RPMI7951 (cell line): ENCODE measurements at places on chromosomes 11 and 22. TPM values are rescaled to one million over a fixed set of nuclear protein-coding genes. Genes with fewer than 3 reads are reported as not detected.

DNA sequence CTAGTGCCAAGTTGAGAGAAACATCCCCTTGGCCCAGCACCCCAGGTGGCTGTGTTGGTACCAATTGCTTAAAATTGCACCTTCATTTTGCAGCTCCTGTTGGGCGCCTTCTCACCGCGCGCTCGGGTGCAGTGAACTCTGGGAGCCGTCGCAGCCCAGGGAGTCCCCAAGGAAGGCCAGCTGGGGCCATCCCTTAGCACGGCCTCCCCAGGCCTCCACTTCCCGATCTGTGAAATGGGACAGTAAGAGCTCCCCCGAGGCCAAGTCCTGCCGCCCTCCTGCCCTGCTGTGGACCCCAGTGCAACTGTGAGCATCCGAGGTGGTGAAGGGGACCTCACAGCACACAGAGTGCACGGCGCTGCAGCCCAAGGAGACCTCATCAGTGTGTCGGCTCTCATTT lies 1234.1 kb downstream of the BRD1 start:
- DNase-seq = no peak

DNA sequence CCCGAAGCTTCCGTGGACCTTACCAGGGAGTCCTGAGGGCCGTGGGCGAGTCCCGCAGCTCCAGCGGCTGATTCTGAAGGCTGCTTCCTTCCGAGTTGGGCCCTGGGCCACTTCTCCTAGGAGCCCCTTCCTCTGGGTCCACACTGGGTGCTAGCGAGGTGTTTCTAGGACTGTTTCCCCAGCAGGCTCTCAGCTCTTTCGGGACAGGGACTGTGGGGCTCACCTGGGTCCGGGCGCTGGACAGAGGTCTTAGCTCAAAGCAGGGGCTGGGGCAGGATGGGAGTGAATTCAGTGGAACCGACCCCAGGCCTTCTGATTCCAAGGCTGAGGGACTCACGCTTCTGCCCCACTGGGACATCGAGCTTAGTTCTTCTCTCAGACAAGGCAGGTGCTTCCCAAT lies 29.3 kb upstream of the CSNK1E start:
- DNase-seq = no peak

- DNase-seq = peak; percentile 39
These were observed 8.2 kb downstream of the SUSD2 start for GRCh38 chr22:24189249-24190158.

- DNase-seq = peak; percentile 60
These were observed 1.5 kb downstream of the TCIRG1 start for GRCh38 chr11:68040101-68040956.

GRCh38 chr11:11769782-11770181 lies 72.0 kb upstream of the USP47 start:
- no peak for DNase-seq

- DNase-seq = no peak
These were observed 2.7 kb downstream of the RNH1 start for GRCh38 chr11:504053-504993.

DNA sequence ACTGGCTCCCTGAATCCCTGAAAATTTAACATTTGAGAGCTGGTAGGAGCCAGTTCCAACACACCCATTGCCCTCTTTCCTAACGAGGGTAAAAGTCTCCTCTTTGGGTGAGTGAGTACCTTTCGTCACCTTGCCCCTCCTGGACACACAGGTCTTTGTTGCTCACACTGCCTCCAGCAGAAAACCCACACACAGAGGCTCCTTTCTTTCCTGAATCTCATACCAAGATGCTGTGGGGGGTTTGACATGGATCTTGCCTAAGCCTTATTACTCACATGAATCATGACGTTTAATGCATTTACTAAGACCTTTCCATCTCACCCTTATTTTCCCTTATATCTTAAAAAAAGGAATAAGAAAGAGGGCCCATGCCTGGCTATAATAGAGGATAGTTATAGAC lies 53.0 kb downstream of the PARVA start:
- DNase-seq = peak; percentile 63

DNA sequence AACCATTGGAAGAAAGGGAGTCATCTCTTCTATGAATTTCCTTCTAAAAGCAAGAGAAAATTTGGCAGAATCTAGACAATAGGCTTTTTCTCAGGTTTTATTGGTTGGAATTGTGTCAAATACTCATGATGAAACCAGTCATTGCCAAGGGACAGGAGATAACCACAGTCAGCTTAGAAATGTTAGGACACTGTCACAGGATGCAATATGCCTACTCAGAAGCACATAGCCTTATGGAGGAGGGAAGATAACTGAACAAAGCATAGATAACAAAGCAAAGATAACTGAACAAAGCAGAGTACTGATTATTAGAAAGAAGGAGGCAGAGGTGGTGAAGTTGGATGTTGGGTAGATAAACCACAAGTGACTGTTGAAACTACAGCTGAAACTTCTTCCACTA lies 303.5 kb upstream of the PDGFD start:
- DNase-seq = no peak

- DNase-seq = peak; percentile 89
These were observed 2.1 kb downstream of the LPXN start for GRCh38 chr11:58573451-58574104.

GRCh38 chr22:36730176-36730858 lies 26.8 kb upstream of the CACNG2 start:
- no peak for DNase-seq

DNA sequence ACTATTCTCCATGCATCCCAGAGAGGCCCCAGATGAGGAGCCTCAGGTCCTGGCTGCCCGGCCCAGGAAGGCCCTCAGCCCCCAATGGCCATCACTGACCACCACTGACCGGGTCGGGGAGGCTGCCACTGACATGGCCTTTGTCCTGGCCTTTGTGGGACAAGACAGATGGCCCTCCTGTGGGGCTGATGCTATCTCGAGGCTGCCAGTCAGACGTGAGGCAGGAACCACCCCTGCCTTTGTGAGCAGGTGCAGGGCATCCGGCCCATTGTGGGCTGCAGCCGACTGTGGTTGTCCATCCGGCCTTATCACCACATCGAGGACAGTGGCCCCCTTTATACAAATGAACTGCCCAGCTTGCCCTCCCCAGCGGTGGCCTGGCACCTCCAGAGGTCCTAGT lies 5.5 kb downstream of the GP1BB start:
- no peak for DNase-seq

DNA sequence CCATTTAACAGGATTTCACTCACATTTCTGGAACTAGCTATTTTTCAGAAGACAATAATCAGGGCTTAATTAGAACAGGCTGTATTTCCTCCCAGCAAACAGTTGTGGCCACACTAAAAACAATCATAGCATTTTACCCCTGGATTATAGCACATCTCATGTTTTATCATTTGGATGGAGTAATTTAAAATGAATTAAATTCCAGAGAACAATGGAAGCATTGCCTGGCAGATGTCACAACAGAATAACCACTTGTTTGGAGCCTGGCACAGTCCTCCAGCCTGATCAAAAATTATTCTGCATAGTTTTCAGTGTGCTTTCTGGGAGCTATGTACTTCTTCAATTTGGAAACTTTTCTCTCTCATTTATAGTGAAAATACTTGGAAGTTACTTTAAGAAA lies 9.2 kb downstream of the PRSS23 start:
- no peak for DNase-seq

DNA sequence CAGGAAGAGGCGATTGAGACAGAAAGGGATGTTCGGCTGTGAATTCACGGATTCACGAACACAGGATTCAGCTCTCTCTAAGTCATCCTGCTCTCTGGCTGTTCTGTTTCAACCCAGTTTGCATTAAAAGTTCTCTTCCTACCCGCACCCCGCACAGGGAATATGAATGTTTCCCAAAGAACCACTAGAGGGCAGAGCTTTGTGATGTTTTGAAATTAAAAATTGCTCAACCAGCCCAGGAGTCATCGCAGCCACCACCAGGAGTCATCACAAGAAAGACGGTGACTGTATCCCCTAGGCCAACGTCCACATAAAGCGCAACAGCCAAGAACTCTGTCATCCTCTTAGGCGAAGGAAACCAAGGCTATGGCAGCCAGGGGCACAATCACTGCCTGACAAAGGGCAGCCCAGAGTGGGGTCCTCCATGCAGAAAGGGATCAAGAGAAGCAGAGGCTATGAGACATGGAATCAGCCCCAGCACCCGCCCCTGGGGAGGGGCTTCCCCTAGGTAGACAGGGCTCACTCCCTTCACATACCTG lies 122.4 kb downstream of the WT1 start:
- DNase-seq = peak; percentile 77

GRCh38 chr11:94794287-94795168 lies 26.4 kb downstream of the AMOTL1 start:
- DNase-seq = peak; percentile 99

DNA sequence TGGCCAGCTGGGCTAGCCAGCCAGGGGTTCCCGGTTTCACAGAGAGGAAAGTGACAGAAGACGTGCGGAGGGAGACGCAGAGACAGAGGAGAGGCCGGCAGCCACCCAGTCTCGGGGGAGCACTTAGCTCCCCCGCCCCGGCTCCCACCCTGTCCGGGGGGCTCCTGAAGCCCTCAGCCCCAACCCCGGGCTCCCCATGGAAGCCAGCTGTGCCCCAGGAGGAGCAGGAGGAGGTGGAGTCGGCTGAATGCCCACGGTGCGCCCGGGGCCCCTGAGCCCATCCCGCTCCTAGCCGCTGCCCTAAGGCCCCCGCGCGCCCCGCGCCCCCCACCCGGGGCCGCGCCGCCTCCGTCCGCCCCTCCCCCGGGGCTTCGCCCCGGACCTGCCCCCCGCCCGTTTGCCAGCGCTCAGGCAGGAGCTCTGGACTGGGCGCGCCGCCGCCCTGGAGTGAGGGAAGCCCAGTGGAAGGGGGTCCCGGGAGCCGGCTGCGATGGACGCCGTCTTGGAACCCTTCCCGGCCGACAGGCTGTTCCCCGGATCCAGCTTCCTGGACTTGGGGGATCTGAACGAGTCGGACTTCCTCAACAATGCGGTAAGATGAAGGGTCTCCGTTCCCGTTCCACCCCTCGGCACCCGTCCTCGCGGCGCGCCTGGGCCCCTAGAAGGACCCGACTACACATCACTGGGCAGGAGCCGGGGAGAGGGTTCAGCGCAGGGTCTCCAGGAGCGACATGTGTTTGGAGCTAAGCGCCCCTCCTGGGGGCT lies at the start of gene CREB3L1:
Gene CREB3L1, plus strand, starts transcription at position 41 of the 765 bp plus-strand sequence. Its CDS starts 450 bp downstream, at position 491.
- DNase-seq = no peak

DNA sequence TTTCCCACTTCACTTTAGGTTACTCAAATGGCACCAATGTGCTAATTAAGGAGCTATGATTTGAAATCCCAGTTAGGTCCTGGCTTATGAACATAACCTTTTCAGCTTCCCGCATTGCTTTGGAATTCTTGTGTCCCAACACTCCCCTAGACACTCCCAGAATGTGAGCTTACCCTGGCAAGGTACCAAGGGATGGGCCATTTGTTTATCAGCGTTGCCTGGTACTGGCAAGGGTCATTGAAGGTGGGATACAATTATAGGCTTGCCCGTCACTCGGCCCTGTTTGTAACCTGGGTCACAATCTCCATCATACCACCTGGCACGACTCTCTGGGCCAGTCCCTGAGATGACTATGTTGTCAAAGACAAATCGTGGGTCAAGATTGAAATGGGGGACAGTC lies 5.4 kb downstream of the CSRP3 start:
- DNase-seq = no peak

DNA sequence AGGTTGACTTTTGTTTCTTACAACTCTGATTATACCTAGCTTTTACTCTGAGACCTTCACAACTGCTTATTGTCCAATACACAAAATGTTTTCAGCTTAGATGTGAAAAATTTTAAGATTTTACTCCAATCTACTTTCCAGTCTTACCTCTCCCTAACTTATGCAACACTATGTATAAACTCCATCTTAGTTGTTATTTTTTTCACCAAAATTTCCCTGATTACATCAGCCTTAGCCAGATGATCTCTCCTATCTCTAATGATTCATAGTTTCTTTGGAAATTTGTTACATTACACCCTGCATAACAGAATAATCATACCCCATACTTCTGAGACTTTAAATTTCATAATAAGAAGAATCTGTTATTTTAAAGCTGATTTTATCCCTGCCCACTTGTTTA lies 621.0 kb upstream of the ANO3 start:
- no peak for DNase-seq

GRCh38 chr11:72786305-72787215 lies 7.3 kb downstream of the STARD10 start:
- no peak for DNase-seq

GRCh38 chr22:44888491-44889254 lies 121.1 kb downstream of the PHF21B start:
- DNase-seq = no peak

GRCh38 chr11:4090258-4090657 lies 4.3 kb upstream of the RRM1 start:
- no peak for DNase-seq

- DNase-seq = no peak
These were observed 627.8 kb downstream of the TBC1D22A start for GRCh38 chr22:47390026-47390970.

- no peak for DNase-seq
These were observed 21.6 kb upstream of the FXYD6 start for GRCh38 chr11:117898059-117898458.

- DNase-seq = peak; percentile 62
These were observed 30.6 kb downstream of the MCHR1 start for GRCh38 chr22:40709752-40710413.

OR8B3 gene
- not detected in 2 replicates for total RNA-seq

OR4D5 gene
- total RNA-seq = not detected in 2 replicates

NRXN2 gene
- total RNA-seq = 0.10 and 0.36 TPM in 2 replicates
